Esophagus squamous epithelium (tissue), 5 donors: ENCODE measurements at places on chromosomes 16 and 17.

- no peak for DNase-seq
Observed at GRCh38 chr17:75551266-75551665, 25.8 kb downstream of the LLGL2 start.

GRCh38 chr17:78644224-78644623 is 67.0 kb upstream of the DNAH17 start:
- no peak for DNase-seq

GRCh38 chr17:69592692-69593350 is 178.3 kb downstream of the MAP2K6 start:
- no peak for DNase-seq

DNA sequence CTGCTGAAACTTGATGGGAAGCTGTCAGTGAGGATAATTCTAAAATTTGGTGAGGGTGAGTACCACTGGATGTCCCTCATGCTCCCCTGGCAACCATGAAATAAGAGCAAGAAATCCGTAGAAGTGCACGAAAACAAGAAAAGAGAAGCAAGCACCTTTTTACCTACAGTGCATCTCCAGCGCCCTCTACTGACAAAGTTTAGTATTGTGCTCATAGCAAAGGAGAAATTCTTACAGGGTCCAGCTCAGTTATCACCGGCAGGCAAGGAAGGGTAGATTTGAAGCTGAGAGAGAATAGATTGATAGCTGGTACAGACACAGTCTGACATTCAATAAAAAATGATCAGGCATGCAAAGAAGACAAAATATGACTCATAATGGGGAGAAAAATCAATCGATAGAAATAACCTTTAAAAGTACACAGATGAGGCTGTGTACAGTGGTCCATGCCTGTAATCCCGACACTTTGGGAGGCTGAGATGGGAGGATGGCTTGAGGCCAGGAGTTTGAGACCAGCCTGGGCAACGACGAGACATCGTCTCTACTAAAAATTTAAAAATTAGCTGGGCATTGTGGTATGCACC is 28.3 kb upstream of the TEX2 start:
- DNase-seq, result no peak

GRCh38 chr16:3964686-3965290 is 84.3 kb upstream of the CREBBP start:
- no peak for DNase-seq

GRCh38 chr16:65876056-65876408 is 490.5 kb upstream of the CDH5 start:
- no peak for DNase-seq

- DNase-seq, result no peak
Observed at GRCh38 chr17:42521036-42521435, 15.0 kb upstream of the NAGLU start.

DNA sequence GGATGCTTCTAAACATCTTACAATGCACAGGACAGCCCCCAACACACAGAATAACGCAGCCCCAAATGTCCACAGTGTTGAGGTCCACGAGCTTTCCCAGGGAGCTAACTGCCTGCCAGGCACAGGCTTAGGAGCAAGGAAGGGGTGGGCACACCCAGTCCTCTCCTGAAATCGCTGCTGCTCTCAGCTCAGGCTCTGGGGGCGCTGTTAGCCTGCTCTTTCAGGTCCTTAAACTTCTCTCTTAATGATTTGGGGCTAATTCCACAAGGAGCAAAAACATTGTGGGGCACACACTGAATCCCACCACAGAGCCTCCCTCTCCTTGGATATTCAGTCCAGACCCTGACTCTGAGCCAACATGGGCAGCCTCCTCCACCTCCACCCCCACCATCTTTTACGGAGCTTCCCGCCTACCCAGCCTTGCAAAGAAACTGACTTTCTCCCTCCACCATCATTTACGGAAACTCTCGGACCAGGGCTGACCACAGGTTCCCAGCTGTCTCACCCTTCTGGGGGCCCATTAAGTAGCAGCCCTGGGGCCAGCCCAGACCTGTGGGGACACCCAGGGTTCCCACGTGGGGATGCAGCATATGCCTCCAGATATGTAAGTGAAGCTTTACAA is 1.1 kb downstream of the CD300H start:
- no peak for DNase-seq

DNA sequence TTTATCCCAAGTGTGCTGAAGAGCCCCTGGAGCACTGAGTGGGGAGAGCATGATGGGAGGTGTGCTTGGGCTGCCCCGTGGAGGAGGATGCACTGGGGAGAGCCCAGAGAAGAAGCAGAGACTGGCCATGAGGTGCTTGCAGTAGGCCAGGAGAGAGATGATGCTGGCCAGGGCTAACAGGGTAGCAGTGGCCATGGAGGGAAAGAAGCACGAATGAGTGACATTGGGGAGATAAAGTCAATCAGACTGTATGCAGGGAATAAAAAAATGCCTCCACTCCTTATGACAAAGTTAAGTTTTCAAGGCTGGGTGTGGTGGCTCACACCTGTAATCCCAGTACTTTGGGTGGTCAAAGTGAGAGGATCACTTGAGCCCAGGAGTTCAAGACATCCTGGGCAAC is 5.4 kb upstream of the TMEM220 start:
- no peak for DNase-seq

DNA sequence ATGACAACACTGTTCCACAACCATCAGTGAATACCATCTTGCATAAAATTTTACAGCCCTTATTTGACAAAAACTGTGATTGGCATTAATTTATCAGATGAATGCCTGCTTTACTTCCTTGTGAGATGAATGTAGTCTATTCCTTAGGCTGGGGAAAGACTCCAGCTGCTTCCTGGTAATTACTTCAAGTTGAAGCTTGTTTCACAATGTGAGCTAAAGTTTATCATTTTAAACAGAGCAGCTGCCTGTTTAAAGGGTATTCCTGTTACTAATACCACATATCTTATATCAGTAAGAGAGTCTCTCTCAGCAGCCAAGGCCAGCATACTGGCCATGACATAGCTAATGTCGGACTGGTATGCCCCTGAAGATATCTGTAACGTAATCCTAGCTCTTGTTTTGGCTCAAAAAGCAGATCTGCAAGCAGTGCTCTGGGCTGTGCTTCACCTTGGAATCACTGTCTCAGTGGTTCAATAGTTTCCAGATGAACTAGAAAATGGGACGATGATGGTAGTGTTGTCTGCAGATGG is 13.2 kb upstream of the ARL2BP start:
- no peak for DNase-seq

GRCh38 chr17:3157218-3157617 is 29.9 kb upstream of the OR1G1 start:
- no peak for DNase-seq

DNA sequence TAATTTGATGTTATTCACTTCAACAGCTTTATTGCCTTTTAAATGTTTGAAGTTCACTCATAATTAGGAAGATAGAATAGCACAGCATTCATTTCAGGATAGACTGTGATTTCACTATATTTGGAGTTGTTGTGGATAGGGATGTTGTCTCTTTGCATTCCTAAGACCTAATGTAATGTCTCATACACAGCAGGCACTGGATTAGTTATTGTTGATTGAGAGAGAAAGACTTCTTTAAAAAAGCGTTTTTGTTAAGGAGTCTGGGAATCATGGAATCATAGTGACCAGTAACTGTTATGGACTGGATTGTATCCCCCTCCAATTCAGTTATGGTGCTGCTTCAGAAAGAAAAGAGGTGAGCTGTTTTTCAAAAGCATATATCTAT is 122.0 kb downstream of the USP22 start:
- no peak for DNase-seq

GRCh38 chr16:68404736-68405345 is 43.5 kb downstream of the SMPD3 start:
- DNase-seq, result no peak

DNA sequence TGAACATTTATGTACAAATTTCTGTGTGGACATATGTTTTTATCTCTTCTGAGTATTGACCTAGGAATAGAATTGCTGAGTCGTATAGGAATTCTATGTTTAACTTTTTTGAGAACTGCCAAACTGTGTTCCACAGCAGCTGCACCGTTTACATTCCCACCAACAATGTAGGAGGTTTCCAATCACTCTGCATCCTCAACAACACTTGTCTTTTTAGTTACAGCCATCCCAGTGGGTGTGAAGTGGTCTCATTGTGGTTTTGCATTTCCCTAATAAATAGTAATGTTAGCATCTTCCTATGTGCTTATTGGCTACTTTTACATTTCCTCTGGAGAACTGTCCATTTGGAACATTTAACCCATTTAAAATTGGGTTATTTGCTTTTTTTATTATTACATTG is 36.6 kb upstream of the NACA2 start:
- no peak for DNase-seq

DNA sequence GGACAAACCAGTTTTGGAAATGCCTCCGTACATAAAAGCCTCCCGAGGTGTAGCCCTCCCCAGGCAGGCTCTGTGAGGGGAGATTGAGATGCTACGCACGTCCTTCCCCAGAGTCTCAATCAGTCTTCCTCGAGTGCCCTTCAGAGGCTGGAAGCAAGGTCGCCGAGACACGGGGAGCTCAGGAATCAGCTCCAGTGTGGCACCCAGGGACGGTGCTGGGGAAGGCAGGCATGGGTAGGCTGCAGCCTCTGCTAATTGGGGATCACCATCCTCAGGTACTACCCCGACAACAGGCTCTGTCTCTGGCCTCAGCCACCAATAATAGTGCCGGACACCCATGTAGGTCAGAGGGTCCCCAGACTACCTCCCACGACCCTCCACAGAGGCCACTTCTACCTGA is 28.1 kb upstream of the GSG1L start:
- DNase-seq, result no peak

DNA sequence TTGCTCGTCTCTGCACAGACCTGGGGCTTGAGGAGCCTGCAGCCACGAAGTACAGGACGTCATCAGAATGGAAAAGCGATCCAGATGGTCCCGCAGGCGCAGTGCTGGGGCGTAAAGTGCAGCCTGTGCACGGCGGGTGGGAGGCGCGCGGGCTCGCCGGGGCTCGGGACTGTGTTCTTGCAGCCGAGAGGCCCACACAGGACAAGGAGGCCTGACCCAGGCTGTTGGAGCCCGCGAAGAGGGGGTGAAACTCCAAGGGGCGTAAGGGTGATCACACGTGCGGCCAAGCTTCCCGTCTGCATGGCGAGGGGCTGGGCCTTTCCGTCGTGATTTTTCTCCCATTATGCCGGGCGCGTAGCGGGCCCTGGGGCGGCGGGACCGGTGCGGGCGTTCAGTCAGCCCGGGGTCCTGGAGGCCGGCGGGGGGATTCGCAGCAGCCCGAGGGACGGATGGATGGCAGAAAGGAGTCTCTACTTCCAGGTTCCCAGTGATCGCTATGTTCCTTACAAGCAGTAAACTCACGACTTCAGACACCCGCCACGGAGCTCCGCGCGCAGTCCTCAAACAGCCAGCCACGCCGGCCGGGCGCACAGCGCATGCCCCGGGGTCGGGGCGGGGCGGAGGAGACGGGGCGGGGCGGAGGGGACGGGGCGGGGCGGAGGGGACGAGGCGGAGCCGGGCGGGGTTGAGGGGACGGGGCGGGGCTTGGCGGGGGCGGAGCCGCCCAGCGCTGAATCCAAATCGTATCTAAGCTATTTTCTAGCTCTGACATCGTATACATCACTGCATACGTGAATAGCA is 141.0 kb upstream of the KCNJ18 start:
- DNase-seq, result peak; percentile 15

GRCh38 chr17:38579934-38580333 is 25.8 kb downstream of the SRCIN1 start:
- DNase-seq, result no peak

- DNase-seq, result no peak
Observed at GRCh38 chr16:87344931-87345631, 27.9 kb upstream of the C16orf95 start.

GRCh38 chr17:72967977-72968585 is 124.4 kb downstream of the SLC39A11 start:
- DNase-seq, result no peak

- DNase-seq, result no peak
Observed at GRCh38 chr17:80990921-80991644, 558 bp upstream of the CHMP6 start.

- DNase-seq, result no peak
Observed at GRCh38 chr16:70257391-70257790, 5.7 kb upstream of the EXOSC6 start.

DNA sequence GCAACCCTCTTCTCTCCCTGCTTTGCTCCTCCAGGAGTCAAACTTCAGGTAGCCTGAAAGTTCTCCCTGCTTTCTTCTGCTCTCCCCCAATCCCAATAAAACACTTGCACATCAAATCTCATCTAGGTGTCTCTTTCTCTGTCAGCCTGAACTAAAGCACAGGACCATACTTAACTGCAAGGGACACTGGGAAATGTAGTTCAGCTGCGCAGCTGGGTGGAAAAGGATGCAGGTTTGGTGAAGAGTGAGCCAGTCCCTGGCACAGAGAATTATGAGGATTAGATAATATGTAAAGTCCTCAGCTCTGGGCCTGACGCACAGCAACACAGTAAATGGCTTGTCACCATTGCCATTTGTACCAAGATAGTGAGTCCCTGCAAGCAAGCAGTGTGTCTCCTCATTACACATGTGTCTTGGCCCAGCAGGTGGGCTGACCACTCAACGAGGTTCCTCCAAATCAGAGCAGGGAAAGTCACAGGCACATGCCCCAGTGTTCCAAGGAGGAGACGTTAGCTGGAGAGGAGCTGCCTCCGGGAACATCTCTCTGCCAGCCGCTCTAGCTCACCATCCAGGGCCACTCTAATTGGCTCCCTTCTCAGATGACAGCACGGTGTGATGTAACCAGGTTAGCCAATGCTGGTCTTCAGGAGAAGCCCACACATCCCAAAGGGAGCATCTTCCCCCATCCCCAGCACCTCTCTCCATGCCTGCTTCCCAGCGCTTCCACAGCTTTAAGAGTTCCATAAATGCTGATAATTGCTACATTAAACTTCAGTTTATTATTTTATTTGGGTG is 29.7 kb upstream of the IRX3 start:
- no peak for DNase-seq

- DNase-seq, result no peak
Observed at GRCh38 chr16:80056324-80056723, 455.8 kb upstream of the MAF start.

DNA sequence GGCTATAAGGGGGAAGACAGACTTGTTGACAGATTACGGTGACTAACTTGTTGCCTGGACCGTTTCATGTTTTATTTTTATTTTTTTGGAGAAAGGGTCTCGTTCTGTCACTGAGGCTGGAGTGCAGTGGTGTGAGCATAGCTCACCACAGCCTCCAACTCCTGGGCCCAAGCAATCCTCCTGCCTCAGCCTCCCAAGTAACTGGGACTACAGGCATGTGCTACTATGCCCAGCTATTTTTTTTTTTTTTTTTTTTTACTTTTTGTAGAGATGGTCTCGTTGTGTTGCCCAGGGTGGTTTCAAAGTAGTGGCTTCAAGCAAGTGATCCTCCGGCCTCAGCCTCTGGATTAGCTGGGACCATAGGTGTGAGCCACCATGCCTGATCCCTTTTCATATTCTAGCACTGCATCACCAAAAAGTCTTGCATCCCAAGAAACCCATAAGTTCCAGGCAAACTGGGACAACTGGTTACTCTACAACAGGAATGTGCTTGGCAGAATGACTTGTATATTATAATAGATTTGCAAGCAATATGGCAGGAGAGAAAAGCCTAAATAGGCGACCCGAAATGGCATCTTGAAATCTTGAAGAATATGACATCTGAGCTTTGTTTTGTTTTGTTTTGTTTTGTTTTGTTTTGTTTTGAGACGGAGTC is 2.2 kb upstream of the WDR59 start:
- DNase-seq, result no peak

DNA sequence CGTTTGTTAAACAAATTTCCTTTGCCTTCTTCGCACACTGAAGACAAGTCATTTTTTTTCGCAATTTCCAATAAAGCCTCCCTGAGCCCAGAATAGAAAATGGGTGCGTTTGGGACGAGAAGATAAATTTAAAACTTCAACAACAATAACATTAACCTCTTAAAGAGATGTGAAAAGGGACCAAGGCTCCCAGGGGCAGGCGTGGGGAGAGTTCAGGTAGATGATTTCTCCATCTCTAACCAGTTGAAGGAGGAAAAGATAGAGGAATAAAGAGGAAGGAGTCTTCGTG is 1.3 kb upstream of the HOXB4 start:
- DNase-seq, result no peak
